ENCODE measurements at places on chromosomes 6 and 20. TPM values are rescaled to one million over a fixed set of nuclear protein-coding genes. Genes with fewer than 3 reads are reported as not detected.

The MYBL2 gene
- total RNA-seq, result 78.2 TPM

The CEP57L1 gene
- total RNA-seq, result 14.5 TPM

The GATA5 gene
- total RNA-seq, result not detected

The HLA-DPB1 gene
- 99.1 TPM for total RNA-seq

The BPIFB2 gene
- not detected for total RNA-seq

The LPIN3 gene
- 2.0 TPM for total RNA-seq

The TAB2 gene
- 266 TPM for total RNA-seq

The HCRTR2 gene
- not detected for total RNA-seq

The ADTRP gene
- 9.2 TPM for total RNA-seq

The BCAS1 gene
- total RNA-seq, result not detected

The KHDC1 gene
- 2.9 TPM for total RNA-seq

The SAMD10 gene
- total RNA-seq, result 45.4 TPM

The OR12D2 gene
- total RNA-seq, result not detected

The BACH2 gene
- 25.5 TPM for total RNA-seq

The KPNA5 gene
- total RNA-seq, result 9.8 TPM

The ULBP3 gene
- 0.98 TPM for total RNA-seq

The CALHM5 gene
- not detected for total RNA-seq

The APMAP gene
- 47.3 TPM for total RNA-seq

The CFAP206 gene
- not detected for total RNA-seq

The KCNQ5 gene
- 4.1 TPM for total RNA-seq

The ADISSP gene
- 24.9 TPM for total RNA-seq

The OPRM1 gene
- not detected for total RNA-seq

The C20orf202 gene
- not detected for total RNA-seq

The SMIM28 gene
- total RNA-seq, result not detected

The SIRPG gene
- total RNA-seq, result 70.7 TPM

The SLC24A3 gene
- total RNA-seq, result not detected

The FAM50B gene
- total RNA-seq, result 9.5 TPM

The SYTL3 gene
- total RNA-seq, result 61.0 TPM

The ALDH8A1 gene
- total RNA-seq, result 4.5 TPM

The DSP gene
- not detected for total RNA-seq

The MAS1 gene
- not detected for total RNA-seq

The GNL1 gene
- 49.4 TPM for total RNA-seq

The TAGAP gene
- total RNA-seq, result 43.7 TPM

The GHRH gene
- total RNA-seq, result not detected

The LY6G6C gene
- total RNA-seq, result not detected

The ENPP4 gene
- 6.8 TPM for total RNA-seq

The HRH3 gene
- total RNA-seq, result not detected

The TRIM40 gene
- total RNA-seq, result not detected

The SLC16A10 gene
- total RNA-seq, result 1.0 TPM

The PLA2G7 gene
- total RNA-seq, result not detected

The ZNF184 gene
- total RNA-seq, result 11.3 TPM

The QRSL1 gene
- total RNA-seq, result 17.4 TPM

The SLC4A11 gene
- 1.9 TPM for total RNA-seq

The DEFB124 gene
- total RNA-seq, result not detected

All from T-helper 1 cell treated with Interleukin-12 subunit alpha and Interleukin-12 subunit beta and Interleukin-4 antibody, amounts not matched to agents 30 ng/mL and 1 ng/mL, for 36 hours (primary cell).